ENCODE measurements at places on chromosomes 4 and X.

- no peak for DNase-seq
Measured at GRCh38 chr4:72679666-72680065, 110.6 kb upstream of the ADAMTS3 start.

GRCh38 chrX:21970326-21970725, 29.8 kb downstream of the SMS start:
- DNase-seq: no peak

DNA sequence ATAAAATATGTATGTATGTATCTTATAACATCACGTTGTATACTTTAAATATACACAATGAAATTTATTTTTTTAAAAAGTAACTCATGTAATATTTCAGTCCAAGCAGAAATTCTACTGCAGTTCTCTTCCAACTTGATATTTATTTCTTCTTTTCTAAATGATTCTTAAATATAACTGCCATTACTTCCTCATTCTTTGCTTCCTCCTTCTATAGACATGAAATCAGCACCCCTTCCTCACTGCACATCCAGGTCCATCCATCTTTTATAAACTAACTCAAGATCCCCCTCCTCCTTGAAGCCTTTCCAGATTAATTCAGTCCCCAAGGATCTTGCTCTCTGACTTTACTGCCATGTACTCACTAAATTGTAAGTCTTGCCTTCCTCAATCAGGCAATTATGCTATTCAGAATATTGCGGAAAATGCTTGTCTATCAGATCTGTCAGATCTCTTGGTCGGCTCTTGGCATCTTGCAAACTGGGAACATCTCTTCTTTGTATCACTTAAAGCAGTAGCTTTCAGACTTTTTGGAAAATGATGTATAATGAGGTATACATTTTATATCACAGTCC, 3.7 kb downstream of the GPRIN3 start:
- no peak for DNase-seq

DNA sequence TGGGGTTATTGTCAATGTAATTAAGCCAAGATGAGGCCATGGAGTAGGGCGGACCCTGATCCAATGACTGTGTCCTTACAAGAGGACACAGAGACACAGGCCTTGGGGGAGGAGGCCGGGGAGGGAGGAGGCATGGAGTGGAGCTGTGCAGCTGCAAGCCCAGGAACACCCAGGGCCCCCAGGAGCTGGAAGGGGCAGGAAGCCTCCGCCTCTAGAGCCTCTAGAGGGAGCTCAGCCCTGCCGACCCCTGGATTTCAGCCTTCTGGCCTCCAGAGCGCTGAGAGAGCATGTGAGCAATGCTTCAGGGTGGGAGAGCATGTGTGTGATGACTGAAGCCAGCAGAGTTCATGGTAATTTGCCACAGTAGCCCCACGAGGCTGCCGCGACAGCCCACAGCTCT, 234.6 kb downstream of the AFAP1 start:
- DNase-seq: no peak

- DNase-seq: no peak
Measured at GRCh38 chr4:108861334-108861733, 98.5 kb upstream of the ETNPPL start.

GRCh38 chrX:15769300-15769954, 20.9 kb upstream of the ZRSR2 start:
- no peak for DNase-seq

- DNase-seq: no peak
Measured at GRCh38 chr4:1357356-1358248, 10.6 kb downstream of the UVSSA start.

DNA sequence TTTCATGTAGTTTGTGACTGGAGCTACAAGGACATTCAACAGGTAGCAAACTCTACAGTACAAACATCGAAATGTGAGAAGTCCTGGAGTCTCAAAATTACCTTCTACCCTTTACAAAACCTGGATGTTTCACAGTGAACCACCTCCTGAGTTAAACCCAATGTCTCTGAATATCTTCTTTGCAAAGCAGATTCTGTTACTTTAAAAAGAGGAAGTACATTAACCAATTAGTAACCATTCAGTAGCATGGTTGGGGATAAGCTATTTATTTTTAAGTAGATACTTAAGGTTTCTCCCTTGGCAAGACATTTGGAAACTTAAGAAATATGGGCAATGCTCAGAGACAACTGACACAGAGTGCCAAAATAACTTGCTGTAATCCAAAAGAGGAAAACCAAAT, 371.9 kb upstream of the NWD2 start:
- DNase-seq: no peak

DNA sequence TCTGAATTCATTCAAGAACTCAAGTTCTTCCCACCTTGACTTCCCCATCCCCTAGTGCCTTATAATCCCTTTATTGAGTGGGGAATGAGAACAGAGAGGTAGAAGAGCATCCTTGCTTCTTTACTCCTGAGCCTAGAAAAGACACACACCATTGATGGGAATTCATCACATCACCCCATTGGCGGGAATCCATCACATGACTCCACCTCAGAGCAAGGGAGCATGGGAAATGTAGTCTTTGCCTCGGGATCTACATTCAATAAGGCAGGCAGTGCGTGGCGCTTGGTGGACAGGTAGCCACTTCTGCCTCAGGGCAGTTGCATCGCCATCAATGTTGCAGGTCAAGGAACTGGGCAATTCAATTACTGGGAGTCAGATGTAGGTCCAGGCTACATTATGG, 50.7 kb downstream of the MXRA5 start:
- no peak for DNase-seq

- peak; percentile 65 for DNase-seq
Measured at GRCh38 chr4:40307627-40308497, 27.3 kb upstream of the CHRNA9 start.

- no peak for DNase-seq
Measured at GRCh38 chrX:106581856-106582255, 29.9 kb upstream of the RADX start.

- DNase-seq: no peak
Measured at GRCh38 chr4:169996379-169997240, 29.6 kb downstream of the MFAP3L start.

- peak; percentile 73 for DNase-seq
Measured at GRCh38 chr4:68864438-68865187, 48.8 kb downstream of the UGT2B10 start.

DNA sequence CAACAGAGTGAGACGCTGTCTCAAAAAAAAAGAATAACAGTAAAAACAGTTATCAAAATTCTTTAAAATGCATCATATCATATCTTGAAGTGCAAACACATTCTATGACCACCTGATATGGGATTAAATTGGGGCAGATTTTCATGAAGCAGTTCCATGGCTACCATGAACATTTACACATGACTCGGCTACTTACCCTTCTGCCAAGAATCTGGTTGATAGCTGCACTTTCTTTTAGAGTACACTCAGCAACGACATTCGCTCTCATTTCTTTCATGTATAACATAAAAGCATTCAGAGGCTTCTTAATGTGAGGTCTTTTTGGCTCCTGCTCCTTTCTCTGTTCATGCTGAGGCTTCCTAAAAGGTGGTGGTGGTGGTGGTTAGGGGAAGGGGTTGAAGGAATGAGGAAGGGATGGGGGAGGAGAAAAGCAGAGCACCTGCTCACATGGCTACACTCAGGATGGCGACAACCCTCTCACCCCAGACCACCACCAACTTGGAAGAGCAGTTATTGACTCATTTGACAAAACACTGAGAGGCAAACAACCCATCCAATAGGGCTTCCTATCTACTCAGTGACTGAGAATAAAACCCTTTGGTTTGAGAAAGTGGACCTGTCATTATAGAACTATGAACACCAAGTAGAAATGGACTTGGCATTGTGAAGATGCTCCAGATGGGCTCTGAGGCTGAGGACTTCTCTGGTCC, 88.5 kb downstream of the HADH start:
- no peak for DNase-seq

DNA sequence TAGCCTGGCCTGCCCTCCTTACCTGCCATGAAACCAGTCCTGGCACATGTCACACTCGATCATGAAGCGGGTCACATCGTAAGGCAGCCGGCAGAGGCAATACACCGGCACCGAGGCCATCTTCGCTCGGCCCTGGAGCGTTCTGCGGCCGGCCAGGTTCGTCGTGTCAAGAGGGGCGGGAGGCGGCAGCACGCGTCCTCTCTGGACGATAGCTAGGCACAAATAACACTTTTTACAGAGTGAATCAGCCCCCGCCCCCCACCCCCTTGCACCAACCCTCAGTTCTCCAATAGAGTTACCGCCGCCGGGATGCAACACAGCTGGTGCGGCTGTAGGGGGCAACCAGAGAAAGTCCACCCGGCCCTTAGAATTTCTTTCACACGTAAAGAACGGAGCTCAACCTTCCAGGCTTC, 1.7 kb downstream of the PHF8 start:
- peak; percentile 33 for DNase-seq

GRCh38 chrX:111260451-111260850, 9.8 kb downstream of the CAPN6 start:
- no peak for DNase-seq

DNA sequence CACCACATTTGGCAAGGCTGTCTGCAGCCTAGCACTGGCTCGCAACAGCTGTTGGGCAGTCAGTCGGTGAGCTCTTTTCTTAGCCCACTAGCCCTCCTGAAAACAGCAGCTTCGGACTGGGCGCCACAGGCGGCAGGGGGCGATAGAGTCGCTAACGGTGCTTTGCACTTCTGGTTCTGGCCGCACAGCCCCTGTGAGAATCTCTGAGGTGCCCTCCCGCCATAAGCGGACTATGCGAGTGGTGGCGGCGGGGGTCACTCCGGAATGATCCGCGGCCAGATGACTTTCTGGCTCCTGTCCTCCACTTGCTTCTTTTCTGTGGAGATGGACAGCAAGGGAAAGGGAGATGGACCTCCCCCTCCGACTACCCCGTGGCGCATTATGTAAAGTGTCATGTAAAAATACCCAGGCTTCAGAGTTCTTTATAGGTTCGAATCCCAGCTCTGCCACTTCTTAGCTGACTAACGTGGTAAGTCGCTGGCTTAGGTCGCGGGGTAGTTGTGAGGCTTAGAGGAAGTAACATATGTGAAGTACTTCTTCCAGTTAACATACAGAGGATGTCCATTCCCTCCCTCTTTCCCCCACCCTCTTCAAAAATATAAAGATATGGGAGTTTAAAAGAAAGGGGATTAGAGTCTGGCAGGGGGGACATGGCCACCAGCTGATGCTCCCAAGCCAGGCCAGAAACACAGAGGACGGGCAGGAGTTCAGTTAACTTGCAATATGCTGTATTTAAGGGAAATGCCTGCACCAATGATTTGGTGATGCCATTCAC, 11.0 kb downstream of the ARHGAP36 start:
- no peak for DNase-seq

GRCh38 chrX:7446815-7447214, 298.9 kb upstream of the PUDP start:
- no peak for DNase-seq

GRCh38 chr4:56863441-56864139, 42.1 kb upstream of the SPINK2 start:
- no peak for DNase-seq

DNA sequence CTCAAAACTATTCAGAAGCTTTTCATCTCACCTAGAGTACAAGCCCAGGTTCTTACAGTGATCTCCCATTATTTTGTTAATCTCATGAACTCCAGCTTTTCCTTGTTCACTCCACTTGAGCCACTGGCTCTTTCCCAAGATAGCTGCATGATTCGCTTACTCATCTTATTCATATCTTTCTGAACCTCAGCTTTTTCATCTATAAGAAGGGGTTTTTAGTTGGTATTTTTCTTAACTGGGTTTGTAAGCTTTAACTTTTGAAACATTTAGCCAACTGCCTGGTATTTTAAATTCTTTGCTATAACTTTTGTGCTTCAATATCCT, 24.0 kb downstream of the GIMD1 start:
- DNase-seq: no peak

GRCh38 chr4:94126669-94127068, 81.0 kb upstream of the SMARCAD1 start:
- no peak for DNase-seq

DNA sequence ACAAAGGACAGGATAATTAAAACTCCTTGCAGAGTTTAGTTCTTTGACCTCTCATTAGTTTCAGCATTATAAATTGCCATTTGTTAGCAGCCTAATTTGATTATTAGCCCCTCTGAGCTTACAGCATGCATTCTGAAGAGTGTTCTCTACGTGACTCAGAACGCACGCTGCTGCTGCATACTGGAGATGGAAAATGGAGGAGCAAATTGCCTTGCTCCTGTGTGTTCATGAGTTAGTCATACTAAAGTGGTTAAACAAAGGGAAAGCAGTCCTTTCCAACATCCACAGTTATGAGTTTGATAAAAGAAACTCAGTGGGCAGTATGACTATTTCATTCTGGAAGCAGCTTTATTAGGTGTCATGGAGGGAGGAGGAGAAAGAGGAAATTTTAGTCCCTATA, 922.5 kb downstream of the RPA4 start:
- DNase-seq: no peak

GRCh38 chrX:48508400-48509244, at the start of gene PORCN:
Gene PORCN, plus strand, starts transcription at chrX:48508992. Its CDS starts 829 bp downstream, at chrX:48509821.
- peak; percentile 88 for DNase-seq
